KG1 (cell line): ENCODE measurements at places on chromosomes 12 and 14.

- no peak for DNase-seq
These were observed 11.0 kb upstream of the PEX5 start for GRCh38 chr12:7178481-7178880.

DNA sequence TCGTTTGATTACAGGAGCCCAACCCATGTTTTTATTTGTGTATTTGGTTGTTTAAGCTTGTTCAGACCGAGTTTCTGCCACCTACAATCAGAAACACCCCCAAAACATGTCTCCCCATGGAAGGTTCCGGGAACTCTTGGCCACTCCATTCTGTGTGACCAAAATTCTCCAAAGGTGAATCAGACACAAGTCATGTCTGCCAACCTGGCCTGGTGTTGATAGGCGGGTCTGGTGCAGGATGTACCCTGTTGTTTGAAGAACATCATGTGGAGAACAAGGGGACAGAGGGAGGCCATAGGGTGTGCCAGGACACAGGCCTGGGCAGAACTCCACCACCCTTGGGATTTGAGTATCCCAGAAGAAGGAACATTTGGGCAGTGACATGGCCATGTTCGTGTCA is 147.1 kb upstream of the MYL2 start:
- no peak for DNase-seq

GRCh38 chr12:19196959-19197630 is 67.6 kb downstream of the PLEKHA5 start:
- DNase-seq = no peak

DNA sequence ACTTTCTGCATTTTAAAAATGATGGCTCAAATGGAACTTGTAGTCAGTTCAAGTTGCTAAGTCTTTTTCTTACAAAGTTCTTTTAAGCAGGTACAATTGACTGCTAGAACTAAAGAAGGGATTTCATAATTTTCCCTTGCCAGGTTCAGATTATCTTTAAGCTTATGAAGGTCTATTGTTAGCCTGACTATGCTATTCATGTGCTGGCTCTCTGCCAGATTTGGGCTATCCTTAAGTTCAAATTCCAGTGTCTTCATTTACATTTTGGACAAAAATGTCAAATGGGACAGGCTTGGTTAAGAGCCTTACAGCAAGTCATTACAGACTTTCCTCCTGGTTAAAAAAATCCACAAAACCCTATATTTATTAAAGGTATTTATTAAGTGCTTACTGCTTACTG is 42.3 kb downstream of the INSM2 start:
- DNase-seq = no peak

GRCh38 chr12:89082370-89082753 is 269.9 kb downstream of the DUSP6 start:
- DNase-seq = no peak

- no peak for DNase-seq
These were observed 49.7 kb downstream of the KIF26A start for GRCh38 chr14:104187931-104188726.

- no peak for DNase-seq
These were observed 13.6 kb downstream of the MBIP start for GRCh38 chr14:36306836-36307235.

DNA sequence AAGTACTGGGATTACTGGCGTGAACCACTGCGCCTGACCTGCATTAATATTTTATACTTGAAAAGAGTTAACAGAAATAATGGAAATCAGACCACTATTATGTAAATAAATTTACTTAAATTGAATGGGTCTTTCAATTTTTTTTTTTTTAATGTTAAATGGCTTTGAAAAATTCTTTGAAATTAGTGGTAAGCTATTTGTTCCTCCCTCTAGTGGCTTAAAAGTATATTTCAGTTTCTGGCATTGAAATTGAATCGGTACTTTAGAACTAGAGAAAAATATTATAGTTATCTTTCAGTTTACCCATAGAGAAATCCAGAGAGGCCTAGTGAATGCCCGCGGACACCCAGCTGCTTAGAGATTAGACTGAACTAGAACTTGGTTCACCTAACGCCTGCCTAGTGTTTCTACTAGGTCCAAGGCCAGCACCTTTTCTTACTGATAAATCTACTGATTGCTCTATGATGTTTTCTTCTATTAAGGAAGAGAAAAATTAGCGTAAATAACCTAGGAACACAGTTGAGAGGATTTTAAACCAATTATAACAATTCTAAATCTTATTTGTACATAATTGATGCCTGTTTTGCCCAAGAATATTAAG is 106.5 kb downstream of the EML1 start:
- no peak for DNase-seq

- no peak for DNase-seq
These were observed 1.7 kb upstream of the HOXC4 start for GRCh38 chr12:54051874-54052437.

- DNase-seq = no peak
These were observed 120.7 kb upstream of the SCAF11 start for GRCh38 chr12:46110928-46111699.

GRCh38 chr14:100540926-100541620 is 46.1 kb downstream of the BEGAIN start:
- DNase-seq = no peak

DNA sequence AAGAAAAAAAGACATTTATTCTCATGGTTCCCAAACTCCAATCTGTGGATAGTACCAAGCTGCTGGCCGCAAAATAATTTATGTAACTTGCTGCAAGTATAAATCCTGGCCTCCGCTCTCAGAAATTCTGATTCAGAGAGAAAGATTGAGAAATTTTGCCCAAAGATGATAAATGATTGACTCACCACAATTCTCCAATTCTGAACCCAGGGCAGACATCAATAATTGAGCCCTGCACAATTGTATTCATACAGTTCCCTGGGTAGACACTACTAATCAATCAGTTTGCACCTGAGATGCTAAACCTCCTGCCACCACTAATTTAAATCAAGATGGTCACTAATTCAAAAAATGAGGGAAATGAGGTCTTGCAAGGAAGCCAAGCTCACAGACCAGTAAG is 38.2 kb downstream of the TRPV4 start:
- no peak for DNase-seq

DNA sequence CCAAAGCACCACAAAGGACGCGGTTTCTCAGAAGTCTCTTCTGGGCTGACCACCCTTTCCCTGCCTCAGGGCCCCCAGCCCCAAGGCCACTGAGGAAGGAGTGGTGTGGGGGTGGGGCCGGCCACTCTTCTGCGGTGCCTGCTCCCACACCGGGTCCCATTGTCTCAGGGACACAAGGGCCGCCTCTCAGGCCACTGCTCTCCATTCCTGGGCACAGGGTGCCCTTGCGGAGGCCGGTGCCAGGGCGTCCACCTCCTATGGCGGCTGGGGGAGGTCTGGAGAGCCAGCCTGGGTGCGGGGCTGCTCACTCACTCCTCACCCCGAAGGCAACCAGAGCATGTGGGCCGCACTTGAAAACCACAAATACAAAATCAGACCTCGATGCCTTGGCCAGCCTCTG is 44.1 kb downstream of the PRIMA1 start:
- no peak for DNase-seq

DNA sequence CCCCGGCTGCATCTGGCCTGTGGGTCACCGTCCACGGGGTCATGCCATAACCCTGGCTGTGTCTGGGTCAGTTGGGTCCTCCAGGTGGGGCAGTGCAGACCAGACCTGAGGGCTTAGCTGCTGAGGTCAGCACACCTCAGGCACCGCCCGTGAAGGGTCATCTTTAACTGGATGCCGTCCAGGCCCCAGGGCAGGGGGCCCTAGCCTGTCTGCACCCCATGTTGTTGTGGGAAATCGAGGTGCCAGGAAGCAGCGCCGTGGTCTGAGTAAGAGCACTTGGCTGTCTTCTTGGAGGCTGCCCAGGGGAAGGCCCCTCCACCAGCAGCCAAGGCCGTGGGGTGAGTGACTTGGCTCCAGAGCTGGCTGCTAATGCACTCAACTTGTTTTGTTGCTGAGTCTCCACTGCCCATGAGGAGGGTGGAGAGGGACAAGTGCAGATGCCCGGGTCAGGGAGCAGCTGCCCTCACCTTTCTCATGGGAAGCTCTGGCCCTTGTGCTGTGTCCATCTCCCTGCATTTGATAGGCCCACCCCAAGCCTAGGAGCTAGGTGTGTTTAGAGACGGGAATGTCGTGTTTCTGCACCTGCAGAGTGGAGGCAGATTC is 317.2 kb downstream of the TMEM121 start:
- DNase-seq = no peak

DNA sequence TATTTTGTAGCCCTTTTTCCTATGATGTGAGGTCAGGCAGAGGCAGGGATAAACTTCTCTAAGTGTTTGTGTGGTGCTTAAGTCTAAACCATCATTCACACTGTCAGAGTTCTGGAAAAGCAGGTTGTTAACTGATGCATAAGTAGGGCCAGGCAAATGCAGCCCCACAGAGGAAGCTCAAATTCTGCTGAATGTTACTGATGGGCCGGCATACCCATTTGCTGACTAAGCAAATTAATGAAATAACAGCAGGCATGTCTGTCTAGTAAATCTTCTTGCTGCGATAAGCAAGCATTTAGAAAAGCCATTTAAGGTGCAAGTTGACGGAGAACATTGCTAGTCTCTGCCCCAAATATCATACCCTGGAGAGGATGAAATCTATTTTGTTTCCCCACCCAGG is 523.2 kb upstream of the CCDC196 start:
- DNase-seq = no peak

- no peak for DNase-seq
These were observed 163.4 kb downstream of the AKAP6 start for GRCh38 chr14:32492457-32492856.

- DNase-seq = no peak
These were observed 21.4 kb downstream of the ABCB9 start for GRCh38 chr12:122944605-122945592.

DNA sequence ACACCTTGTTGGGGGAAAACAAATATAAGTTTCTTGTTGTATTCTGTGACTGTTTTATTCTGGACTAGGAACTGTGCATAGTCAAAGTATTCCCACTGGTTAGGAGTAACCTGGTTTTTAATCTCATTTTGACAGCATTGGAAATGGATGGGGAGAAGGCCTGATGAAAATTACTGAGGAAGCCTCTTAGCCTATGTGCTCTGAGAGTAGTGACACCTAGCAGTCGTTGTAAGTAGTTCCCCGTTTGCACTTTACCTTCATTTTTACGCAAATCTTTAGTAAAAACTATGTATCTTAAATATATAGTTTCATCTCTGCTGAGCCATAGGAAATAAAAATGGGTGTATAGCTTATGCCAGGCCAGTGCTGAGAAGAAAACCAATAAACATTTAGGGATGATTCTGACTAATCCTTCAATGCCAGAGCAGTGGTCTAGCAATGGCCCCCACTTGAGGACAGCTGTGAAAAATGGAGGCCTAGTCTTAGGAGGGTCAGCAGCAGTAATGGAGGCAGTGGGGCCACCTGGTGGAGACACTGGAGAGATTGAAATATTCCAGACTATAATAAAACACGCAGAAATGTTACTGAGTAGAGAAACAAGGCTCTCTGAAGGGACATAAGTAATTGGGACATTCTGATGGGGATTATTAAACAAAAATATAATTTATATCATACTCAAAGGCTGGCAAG is 133.2 kb upstream of the NOVA1 start:
- no peak for DNase-seq

DNA sequence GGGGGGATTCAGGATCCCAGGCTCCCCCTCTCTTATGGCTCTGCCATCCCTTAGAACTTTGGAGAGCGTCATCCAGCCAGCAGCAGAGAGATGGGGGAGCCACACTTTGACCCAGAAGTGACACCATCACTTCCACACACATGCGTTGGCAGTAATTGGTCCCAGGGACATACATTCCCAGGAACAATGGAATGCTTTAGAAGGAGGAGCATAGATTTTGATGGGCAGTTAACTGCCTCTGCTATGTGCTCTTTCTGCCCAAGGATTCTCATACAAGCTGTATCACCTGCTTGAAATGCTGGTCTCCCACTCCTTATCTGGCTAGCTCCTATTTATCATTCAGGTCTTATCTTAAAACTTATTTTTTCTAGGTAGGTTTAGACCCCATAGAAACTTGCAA is 109.0 kb upstream of the RPH3A start:
- DNase-seq = no peak

DNA sequence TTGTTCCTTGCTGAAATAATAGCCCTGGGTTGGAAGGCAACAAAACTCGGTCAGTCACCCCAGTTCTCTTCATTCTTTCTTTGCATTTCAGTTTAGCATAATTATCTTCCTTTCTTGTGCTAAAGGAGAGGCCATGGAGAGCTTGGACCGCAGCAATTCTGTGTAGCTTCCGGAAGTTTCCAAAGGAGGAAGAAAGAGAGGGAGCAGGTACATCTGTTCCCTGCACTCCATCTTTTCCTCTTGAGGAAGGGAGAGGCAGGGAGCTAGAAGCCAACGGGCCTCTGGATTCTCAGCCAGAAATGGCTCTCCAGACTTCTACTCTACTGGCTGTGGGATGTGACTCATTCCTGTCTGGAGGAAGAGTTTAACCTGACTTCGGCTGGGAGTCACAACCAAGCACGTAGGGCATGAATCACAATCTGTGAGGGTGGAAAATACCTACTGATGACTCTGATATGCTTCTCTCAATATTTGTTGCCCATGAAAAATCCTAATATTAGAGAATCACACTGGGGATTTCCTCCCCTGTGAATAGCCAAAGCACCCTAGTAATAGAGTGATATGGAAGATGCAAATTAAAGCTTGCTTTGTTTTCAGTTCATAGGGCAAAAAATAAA is 17.0 kb downstream of the ANO6 start:
- DNase-seq = no peak

DNA sequence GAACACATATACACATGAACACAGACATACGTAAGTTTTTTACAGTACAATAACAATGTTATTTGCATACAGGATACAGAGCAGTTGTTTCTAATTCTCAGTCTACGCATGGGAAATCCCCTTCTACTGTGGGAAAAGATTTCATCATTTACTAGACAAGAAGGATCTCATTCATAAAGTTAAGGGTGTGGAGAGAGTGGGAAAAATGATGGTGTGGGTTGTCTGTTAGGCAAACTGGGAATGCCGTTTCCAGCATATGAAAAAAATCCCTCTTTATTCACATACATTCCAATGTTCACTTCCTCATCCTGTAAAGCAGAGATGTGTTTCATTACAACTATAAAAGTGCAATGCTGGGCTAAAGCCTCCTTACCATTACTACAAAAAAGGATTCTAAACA is 120.9 kb downstream of the SINHCAF start:
- no peak for DNase-seq

DNA sequence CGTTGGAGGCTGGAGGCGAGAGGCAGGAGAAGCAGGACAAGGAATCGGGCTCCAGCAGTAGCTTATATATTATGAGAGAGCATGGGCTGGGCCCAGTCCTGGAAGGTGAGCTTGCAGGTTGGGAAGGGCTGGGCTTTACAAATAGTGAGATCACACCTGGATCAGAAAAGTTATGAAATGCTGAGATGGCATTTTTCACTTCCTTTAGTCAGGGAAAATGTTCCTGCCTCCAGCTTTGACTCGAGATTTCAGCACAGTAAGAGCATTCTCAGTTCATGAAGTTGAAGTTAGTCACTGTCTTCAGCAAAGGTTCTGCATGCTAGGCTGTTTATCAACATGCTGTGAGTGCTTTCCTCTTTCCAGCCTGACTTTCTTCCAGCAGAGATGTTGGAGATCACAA is at the start of gene KRT6C:
Gene KRT6C (minus strand): TSS at position 38 of the 400 bp plus-strand sequence. CDS start 68 bp downstream, outside the sequence.
- no peak for DNase-seq

DNA sequence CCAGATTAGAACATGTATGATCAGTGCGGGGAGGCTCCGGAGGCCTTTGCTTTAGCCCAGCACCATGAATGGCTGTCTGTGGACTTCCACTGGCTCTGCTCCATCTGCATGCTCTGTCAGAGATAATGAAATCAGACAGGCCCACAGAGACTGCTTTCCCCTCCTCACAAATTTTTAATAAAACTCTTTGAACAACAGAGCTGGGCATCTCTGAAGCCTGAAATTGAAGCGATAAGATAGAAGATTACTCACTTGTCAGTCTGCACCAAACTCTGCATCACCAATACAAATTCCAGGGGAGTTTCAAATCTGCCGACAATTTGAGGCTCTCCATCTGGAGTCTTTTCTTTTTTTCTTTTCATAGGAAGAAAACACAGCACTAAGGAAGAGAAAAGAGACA is 110.0 kb downstream of the DYRK2 start:
- no peak for DNase-seq
